HEK293T (cell line): ENCODE measurements at places on chromosomes 5 and 9.
A peak's percentile ranks its signal among the peaks of the same experiment; 100 is the strongest.

DNA sequence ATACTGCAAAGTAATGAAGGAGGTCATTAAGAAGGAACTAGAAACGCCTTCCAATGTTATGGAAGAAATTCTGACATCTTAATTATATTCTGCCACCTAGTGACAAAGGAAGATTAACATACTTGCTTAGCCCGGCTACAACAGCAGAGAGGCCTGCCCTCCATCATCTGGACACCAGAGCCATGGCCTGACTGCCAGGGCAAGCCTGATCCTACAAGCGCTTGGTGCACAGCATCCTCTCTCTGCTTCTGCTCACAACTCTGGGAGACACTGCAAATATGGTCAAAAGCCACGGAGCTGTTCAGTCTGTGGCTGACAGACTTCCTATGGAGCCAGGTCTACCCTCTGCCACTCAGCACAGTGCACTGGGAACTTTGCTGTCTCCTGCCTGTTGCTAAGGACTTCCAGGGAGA, 87.3 kb upstream of the SLC44A1 start:
- peak; percentile 42 for DNase-seq

DNA sequence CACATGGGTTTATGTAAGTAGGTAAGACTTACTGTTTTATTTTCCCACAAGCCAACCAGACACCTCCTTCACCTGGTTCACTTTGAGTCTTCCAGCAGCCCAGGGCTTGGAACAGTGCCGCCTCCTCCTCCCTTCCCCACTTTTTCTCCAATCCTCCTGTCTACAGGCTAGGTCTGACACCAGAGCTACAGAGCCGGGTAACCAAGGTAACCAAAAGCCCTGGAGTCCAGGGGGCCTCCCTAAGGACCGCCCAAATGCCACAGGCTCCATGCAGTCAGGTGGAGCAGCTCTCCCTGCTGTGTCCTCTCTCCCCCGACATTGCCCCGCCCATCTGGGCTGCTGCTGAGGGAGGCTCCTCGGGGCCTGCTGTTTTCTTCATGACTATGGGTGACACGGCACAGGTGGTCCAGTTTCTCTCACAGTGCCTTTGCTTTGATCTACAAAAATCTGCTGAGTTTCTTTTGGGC, 138.0 kb upstream of the EFNA5 start:
- DNase-seq, result peak; percentile 63

GRCh38 chr5:171646102-171647042, 139.2 kb upstream of the SMIM23 start:
- no peak for DNase-seq

GRCh38 chr5:32027093-32027716, 146.9 kb downstream of the GOLPH3 start:
- no peak for DNase-seq

DNA sequence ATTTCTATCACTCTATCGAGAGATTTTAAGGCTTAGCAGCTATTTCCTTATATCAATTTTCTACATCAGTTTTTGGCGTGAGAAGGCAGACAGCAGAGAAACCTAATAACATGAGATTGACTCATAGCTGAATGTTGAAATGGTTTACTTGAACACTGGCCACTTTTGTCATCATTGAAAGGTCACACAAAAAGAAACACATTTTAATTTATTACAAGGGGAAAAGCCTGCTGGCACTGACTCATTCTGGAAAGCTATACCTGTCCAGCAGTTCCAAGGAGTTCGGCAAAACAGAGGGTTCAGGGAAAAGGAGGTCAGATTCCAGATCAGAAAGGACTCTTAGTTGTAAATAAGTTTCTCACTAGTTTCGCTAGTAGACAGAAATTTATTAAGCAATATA, 566.4 kb downstream of the DNAH5 start:
- no peak for DNase-seq
